ENCODE measurements at places on chromosomes 12 and 14. TPM values are rescaled to one million over a fixed set of nuclear protein-coding genes. Genes with fewer than 3 reads are reported as not detected.

The OSGEP gene
- total RNA-seq, result 19.1 TPM

The DTX1 gene
- 3.5 TPM for total RNA-seq

The USP44 gene
- 0.24 TPM for total RNA-seq

The COCH gene
- 5.4 TPM for total RNA-seq

The TRIM9 gene
- 6.0 TPM for total RNA-seq

The OR4L1 gene
- total RNA-seq, result not detected

The SERPINA12 gene
- total RNA-seq, result not detected

The NOVA1 gene
- 1.8 TPM for total RNA-seq

The PRB2 gene
- total RNA-seq, result 0.42 TPM

The HVCN1 gene
- total RNA-seq, result 0.11 TPM

The CRACR2A gene
- total RNA-seq, result 30.1 TPM

The CLEC2B gene
- 15.3 TPM for total RNA-seq

The CCDC38 gene
- not detected for total RNA-seq

The PMCH gene
- total RNA-seq, result not detected

The ANKRD33 gene
- not detected for total RNA-seq

The ACSS3 gene
- 12.5 TPM for total RNA-seq

The JPH4 gene
- total RNA-seq, result not detected

The MAP1LC3B2 gene
- total RNA-seq, result 0.26 TPM

The RNASE7 gene
- not detected for total RNA-seq

The TAS2R13 gene
- total RNA-seq, result 0.24 TPM

The DAO gene
- total RNA-seq, result not detected

The SLC6A12 gene
- total RNA-seq, result 0.85 TPM
